HFF-Myc (cell line): ENCODE measurements at places on chromosomes 2 and 18.

DNA sequence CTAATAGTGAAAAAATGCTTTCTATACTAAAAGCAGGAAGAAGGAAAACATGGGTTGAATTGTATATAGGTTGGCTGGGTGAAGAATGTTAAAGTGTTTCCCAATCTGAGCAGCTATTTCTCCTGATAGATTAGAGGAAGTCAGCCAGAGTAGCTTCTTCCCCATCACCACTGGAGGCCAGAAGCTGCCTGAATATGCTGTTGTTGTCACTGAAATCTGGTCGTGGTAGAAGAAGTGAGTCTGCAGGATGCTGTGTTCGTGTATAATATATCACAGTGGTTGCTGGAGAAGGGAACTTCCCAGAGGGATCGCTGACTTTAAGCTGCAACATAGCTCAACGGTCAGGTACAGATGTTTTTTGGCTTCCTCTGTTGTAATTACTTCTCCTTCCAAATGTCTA, 247.5 kb upstream of the LRATD1 start:
- no peak for DNase-seq

DNA sequence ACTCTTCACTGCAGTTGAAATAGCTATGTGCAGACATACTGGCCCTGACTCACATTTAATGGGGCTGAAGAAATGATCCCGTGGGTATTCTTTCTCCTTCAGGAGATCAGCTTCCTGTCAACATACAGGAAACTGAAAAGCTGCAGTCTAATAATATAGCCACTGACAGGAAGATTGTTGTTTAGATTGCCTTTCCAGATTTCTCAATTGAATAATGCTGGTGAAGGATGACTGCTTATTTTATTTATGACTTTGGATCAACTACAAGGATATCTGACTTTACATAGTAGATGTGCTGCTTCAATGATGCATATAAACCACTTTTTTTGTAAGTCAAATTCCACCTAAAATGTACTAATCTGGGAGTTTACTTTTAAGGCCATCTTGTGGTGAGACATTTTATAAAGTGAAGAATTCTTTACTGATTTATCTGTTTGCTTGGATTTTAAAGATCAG, 93.4 kb upstream of the MAP4K3 start:
- DNase-seq = no peak

DNA sequence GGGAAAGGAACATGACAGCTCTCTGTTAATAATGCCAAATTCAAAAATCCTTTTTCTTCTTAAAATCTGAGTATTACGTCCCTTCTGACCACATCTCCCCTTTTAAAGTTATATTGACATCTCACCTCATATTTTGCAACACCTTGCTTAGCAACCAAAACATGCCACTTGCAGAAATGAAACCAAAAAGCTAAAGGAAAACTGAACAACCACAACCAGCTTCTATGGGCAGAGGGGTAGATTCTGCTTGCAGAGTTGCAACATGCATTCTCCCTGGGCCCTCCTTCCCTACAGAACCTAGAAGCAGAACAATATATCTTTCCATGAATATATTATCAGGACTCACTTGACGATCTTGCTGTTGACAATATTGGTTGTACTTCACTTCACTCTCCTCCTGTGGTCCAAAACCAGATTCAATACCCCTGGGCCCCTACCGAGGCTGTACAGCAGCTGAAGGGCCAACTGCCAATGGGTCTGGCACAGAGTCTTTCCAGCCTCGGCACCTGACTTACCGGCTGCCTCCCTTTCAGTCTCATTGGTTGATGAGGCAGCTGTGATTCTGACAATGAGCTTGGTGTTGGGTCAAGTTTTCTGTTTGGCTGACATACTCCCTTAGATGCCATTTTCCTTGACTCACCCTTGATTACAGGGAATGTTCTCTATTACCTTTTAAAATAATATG, 616.6 kb downstream of the ZEB2 start:
- DNase-seq = no peak

- no peak for DNase-seq
Measured at GRCh38 chr2:9405636-9406035, 17.7 kb downstream of the ITGB1BP1 start.

GRCh38 chr2:162768656-162769055, 69.9 kb downstream of the KCNH7 start:
- no peak for DNase-seq
